Ureter (tissue), 1 donor: ENCODE measurements at places on chromosomes 4 and X. TPM values are rescaled to one million over a fixed set of nuclear protein-coding genes. Genes with fewer than 3 reads are reported as not detected.

- no peak for DNase-seq
Observed at GRCh38 chrX:19680580-19680979, 165.3 kb upstream of the MAP3K15 start.

DNA sequence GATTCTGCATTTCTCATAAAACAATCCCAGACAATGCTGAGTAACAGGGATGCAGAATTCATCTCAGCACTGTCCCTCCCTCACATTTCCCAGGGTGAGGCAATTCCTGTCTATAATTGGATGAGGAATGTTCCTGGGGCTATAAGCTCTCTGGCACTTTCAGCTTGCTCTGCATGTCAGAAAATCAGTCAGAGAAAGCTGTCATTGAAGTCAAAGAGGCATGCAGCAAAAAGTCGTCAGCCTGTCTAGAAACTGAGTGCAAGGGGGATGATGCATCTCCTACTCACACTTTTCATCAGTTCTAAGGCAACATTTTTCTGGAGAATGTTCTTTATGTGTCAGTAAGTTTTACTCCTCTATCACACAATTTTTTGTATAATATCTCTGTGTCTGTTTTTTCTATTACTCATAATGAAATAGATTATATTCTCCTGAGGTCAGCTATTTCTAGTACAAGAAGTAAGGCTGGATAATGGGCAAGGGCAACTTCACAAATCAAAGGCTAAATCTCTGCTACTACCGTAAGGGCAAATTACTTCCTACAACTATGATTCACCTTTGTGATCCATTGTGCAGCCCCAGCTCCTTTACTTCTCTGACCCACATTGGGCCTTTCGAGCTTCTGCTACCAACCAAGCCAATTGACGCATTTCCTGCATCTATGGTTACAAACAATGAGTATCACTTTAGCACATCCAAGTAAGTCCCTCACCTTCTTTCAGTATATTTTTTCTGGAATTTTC, 56.0 kb downstream of the TASL start:
- no peak for DNase-seq

DNA sequence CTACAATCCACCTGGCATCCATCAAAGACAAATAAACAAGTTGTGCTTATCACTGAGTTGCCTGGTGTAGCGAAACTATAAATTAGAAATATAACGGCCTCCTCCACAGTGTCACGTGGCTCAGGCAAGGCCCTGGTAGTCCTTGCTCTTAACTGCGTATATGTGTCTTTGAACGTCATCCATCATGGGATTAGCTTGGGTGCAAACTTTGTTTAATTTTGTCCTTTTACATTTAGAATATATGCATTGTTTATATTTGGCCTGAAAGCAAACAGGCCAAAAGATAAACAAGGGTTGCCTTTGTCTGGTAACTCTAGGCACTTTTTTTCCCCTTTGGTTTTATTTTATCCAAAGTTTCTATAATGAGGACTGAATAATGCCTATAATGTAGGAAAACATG, 184.9 kb downstream of the KIT start:
- no peak for DNase-seq

GRCh38 chr4:101123231-101123630, 224.1 kb downstream of the PPP3CA start:
- no peak for DNase-seq

DNA sequence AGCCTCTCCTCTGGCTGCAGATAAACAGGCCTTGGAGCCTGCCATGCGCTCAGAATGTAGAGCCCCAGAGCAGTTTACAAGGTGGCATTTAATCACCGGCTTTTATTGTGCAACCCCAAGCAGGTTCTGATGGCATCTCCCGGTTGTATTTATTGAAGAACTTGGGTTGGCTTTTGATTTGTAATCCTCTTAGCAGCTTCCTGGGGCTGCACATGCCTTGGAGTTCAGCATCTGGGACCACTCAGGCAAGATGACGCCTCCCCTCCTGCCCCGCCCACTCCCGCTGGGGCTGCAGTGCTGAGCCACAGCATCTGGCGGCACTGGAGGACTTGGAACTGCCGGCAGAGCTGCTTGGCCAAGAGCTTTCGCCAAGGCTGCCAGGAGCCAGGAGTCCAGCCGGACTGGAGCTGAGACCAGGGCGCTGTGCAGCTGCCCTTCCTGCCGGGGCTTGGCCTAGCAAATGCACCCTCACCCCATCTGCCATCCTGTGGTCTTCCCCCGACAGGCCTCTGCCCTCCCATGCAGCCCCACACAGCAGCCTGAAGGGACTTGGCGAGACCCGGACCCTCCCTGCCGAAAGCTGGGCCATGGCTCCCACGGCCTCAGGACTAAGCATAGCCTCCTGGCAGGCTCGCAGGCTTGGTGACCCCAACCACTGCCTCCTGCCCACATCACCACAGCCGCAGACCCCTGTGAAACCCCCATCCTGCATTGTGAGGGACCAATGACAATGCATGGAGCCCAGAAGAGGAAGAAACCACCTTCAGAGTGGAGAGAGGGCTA, 5.4 kb downstream of the HTRA3 start:
- DNase-seq: peak; percentile 90

- DNase-seq: no peak
Observed at GRCh38 chr4:154731756-154732155, 12.0 kb upstream of the LRAT start.

DNA sequence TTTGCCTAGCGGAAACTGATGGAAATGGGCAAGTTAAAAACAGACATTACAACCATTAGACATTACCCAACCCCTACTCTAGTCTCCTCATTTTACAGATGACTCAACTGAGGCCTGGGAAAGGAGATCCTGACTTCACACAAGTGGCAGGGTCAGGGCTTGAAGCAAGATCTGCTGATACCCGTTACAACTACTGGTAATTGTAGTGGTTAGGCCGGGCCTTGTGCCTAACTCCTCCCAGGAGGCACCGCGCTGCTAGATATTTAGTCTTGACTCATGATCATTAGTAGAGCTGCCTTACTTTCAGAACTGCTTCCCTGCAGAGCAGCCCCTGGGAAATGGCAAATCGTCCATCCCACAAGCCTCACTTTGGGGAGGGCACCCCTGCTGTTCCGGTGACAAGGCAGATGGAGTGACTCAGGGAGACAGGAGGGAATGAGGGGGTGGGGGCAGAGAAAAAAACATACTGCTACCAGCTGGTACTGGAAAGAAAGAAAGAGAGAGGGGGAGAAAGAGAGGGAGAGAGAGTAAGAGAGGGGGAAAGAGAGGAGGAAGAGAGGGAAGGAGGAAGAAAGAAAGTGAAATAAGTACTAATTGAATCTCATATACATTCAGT, 12.2 kb downstream of the ARHGEF6 start:
- DNase-seq: peak; percentile 57

DNA sequence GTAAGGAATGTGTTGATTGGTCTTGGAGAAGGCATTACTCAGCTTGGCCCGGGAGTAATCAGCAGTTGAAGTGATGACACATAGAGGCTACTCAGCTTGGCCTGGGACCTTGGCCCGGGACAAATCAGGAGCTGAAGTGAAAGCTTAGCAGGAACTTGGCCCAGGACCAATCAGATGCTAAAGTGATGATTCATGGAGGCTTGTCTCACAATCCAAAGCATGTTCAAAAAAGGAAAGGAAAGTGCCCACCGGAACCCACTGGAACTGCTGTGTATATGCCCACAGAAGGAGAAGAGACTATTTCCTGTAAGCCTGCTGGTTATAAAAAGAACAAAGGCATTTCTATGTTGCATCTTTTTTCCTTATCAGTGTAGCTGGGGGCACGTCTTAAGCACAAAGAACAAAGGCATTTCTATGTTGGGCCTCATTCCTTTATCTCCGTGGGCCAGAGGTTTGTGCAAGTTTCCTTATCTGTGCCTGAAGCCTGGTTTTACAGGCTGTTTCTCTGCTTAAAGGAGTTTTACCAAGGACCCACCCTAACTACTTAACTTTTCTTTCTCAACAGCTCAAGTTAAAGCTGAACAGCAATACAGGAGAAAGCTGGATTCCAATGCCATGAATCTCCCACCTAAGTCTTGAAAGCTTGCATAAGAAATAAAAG, 1176.7 kb downstream of the NLGN4X start:
- peak; percentile 58 for DNase-seq

- DNase-seq: no peak
Observed at GRCh38 chr4:117692538-117692937, 341.7 kb upstream of the NDST3 start.

Gene NDNF
- 26.3 TPM for total RNA-seq

Gene CLRN2
- total RNA-seq: not detected

Gene OFD1
- total RNA-seq: 40.7 TPM

Gene F9
- total RNA-seq: not detected

Gene SLC7A11
- total RNA-seq: 19.2 TPM
